ENCODE measurements at places on chromosomes 7 and 10. TPM values are rescaled to one million over a fixed set of nuclear protein-coding genes. Genes with fewer than 3 reads are reported as not detected.

The ADGRA1 gene
- polyA plus RNA-seq, result 0.02 TPM

The STEAP4 gene
- polyA plus RNA-seq, result 10.6 TPM

The FAM180A gene
- 3.7 TPM for polyA plus RNA-seq

The STOX1 gene
- 0.25 TPM for polyA plus RNA-seq

The SUN3 gene
- polyA plus RNA-seq, result not detected

The TMEM176A gene
- polyA plus RNA-seq, result 51.6 TPM

The TET1 gene
- 0.32 TPM for polyA plus RNA-seq

The FOXP2 gene
- 0.66 TPM for polyA plus RNA-seq

The LIPJ gene
- polyA plus RNA-seq, result 0.02 TPM

- no peak for DNase-seq
These were observed 25.4 kb upstream of the INPP5F start for GRCh38 chr10:119700321-119700954.

GRCh38 chr10:96416643-96417042 lies 57.8 kb upstream of the OPALIN start:
- no peak for DNase-seq

- DNase-seq, result no peak
These were observed 18.2 kb upstream of the PPP1R3A start for GRCh38 chr7:113936982-113937381.

- peak; percentile 48 for DNase-seq
These were observed 6.8 kb upstream of the LAT2 start for GRCh38 chr7:74202841-74203556.

DNA sequence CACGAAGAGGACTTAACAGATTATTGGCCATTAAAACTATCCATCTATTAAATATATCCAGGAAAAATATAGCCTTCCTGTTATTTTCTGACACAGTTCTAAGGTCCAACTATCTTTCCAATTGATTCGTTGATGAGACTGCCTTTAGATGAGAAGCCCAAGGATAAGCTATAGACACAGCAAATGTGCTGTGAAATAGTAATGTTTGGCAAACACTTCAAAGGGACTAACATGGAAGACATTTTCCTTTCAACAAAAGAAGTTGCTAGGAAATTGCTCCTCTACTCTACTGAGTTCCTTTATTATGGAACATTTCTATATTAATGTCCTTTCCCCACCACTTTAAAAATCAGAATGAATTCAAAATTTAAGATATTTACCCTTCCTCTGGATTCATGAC lies 38.5 kb downstream of the CCDC186 start:
- DNase-seq, result no peak

- DNase-seq, result no peak
These were observed 59.2 kb downstream of the MAPK8 start for GRCh38 chr10:48365668-48366067.

- DNase-seq, result no peak
These were observed 77.9 kb downstream of the KIAA1549 start for GRCh38 chr7:138903186-138903820.

- DNase-seq, result no peak
These were observed 56.3 kb upstream of the DNAH11 start for GRCh38 chr7:21486511-21486910.

- no peak for DNase-seq
These were observed 78.0 kb downstream of the MKI67 start for GRCh38 chr10:128047991-128048818.

GRCh38 chr7:91043186-91043585 lies 221.0 kb upstream of the FZD1 start:
- no peak for DNase-seq

DNA sequence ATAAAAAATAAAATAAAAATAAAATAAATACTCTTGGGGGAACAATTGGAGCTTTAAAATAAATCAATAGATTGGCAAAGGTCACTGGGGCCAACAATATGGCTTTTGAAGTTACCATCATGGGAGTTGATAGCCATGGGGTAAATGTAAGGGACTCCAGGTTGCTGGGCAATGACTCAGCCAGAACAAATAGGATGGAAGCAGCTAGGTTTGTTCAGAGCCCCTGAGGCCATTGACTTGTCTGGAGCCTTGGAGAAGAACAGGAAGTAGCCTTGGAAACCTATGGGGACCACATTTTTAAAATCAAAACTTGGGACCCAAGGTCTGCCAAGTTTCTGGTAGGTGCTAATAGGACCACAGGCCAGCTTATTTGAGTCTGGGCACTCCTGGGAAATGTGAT lies 20.2 kb upstream of the FRA10AC1 start:
- DNase-seq, result no peak

- DNase-seq, result no peak
These were observed 38.7 kb upstream of the TRIL start for GRCh38 chr7:28996836-28997235.

GRCh38 chr7:33698692-33699128 lies 206.6 kb upstream of the BMPER start:
- no peak for DNase-seq

DNA sequence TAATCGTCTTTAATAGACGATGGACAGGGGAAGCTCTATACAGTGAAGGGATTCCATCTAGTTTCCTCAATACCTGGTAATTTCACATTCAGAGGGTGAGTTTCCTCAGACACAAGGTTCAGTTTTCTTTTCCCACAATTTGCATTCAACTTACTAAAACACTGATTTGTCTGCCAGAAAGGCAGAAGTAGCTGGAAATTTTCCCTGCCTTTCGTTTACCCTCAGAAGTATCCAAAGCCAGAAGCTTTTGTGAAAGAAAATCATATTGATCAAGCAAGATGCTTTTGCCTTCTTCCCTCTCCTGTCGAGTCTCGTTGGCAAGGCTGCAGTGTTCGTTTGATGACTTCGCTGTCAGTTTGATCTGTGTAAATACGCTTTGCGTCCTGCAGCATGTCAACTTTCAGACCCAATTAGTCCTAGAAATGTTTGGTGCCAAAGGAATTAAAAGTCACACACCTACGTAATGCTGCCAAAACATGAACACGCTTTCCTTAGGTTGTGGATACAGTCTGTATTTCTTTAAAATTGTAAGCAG lies 631.9 kb upstream of the FOXK1 start:
- DNase-seq, result no peak

- DNase-seq, result peak; percentile 95
These were observed 2.2 kb downstream of the GNB2 start for GRCh38 chr7:100675581-100676350.

DNA sequence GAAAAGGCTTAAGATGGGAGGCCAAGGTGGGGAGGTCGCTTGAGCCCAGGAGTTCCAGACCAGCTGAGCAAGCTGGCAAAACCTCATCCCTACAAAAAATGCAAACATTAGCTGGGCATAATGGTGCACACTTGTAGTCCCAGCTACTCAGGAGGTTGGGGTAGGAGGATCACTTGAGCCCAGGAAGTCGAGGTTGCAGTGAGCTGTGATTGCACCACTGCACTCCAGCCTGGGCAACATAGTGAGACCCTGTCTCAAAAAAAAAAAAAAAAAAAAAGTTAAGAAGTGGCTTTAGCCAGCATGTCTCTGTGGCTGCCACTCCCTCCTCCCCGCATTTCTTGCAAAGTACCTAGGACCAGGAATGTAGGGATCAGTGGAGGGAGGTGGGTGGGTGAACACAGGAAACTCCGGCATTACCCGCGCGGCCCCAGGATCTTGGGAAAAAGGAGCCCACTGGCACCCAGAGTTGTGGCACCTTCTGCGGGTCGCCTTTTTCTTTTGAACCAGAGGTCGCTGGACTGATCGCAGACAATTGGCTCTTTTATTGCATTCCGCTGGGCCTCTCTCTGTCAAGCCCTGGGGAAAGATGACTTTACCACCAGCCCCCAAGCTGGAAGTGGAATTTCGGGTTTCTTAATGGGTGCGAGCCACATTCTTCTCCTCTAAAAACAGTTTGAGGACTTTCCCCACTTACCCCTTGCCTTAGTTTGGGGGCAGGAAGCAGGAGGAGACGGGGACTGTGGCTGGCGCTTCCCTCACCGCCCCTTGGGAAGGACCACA lies 3.5 kb downstream of the VGF start:
- no peak for DNase-seq

DNA sequence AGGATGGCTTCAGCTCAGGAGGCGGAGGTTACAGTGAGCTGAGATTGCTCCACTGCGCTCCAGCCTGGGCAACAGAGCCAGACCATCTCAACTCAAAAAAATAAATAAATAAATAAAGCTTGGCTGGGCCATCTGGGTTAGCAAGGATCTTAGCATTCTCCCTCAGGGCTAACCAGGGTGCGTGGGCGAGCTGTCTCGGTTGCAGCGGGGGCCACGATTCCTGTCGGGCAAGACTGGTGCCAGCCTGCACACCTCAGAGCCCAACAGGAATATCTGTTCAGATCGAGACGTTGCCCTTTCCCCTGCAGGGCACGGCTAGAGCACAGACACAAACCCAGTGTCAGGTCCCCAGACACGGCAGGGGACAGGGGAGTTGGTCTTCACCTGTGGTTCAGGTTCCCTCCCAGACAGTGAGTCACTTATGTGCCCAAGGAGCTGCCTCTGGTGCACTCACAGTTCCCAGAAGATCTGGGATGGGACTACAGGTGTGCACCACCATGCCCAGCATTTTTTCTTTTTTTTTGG lies 75.5 kb upstream of the GTF2I start:
- no peak for DNase-seq

GRCh38 chr7:41816111-41816510 lies 113.2 kb upstream of the INHBA start:
- no peak for DNase-seq

DNA sequence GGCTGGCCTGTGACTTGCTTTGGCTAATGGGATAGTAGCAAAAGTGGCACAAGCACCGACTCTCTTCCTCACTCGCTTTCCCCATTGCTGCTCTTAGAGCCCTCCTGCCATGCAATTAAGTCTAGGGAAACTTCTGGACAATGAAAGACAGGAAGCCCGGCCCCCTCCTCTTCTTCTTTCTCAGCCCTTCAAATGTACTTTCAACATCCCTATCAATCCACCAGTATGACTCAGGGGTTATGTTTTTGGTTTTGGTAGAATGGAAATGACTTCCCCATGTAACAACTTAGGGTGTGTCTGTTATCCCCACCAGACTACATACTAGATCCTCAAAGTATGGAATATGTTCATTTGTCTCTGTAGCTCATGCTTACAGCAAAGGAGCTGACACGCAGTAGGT lies 139.0 kb upstream of the GDF10 start:
- DNase-seq, result no peak

DNA sequence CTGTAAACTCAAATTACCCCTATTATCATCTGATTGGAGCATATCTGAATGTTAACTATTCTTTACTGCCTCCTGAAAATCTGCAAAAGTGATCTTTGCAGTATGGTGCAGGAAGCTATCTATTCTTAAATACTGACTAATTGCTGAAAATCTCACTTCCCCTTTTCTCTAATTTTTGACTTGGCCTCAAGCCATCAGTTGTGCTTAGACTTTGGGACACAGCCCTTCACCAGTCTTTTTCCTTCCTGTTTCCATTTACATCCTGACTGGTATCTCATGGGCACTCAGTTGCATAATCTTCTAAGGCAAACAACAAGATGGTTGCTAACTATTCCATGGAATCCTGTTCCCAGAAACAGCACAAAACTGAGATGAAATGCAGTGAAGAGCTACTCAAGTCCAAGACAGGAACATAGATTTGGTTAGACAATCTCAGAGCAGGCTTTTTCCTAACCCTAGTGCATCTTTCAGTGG lies 228.5 kb downstream of the SORCS1 start:
- no peak for DNase-seq

DNA sequence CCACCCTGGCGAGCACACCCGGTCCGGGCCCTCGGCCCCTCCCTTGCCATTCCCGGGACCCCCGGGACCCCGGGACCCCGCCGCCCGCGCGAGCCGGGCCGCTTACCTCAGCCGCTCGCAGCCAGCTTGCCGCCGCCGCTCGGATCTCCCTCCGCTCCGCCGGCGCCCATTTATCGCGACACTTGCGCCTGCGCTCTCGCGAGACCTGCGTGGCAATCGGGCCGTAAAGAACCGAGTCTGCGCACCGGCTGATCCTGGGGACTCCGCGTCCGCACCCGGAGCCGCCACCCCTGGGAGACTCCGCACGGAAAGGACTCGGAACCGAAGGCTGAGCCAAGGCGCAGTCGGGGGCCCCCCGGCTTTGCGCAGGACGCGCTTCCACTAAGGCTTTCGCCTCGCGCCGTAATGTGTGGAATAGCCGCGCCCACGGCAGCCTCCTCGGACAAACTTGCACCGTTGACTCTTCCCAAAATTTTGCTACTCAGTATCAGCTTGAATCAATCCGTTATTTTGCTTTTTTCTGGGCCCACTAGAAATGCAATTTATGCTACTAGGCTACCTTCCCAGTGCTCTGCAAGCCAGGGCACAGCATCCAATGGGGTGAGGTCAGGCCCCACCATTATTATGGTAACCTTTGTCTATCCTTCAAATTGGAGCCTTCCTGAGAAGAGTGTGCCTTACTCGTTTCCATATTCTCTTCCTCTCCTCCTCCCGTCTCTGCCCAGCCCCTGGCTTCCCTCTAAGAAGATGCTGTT lies at the start of gene MAD1L1:
TSS of gene MAD1L1 (minus strand) at position 180 of the 755 bp plus-strand sequence. CDS start 2,812 bp downstream, outside the sequence.
- peak; percentile 97 for DNase-seq

DNA sequence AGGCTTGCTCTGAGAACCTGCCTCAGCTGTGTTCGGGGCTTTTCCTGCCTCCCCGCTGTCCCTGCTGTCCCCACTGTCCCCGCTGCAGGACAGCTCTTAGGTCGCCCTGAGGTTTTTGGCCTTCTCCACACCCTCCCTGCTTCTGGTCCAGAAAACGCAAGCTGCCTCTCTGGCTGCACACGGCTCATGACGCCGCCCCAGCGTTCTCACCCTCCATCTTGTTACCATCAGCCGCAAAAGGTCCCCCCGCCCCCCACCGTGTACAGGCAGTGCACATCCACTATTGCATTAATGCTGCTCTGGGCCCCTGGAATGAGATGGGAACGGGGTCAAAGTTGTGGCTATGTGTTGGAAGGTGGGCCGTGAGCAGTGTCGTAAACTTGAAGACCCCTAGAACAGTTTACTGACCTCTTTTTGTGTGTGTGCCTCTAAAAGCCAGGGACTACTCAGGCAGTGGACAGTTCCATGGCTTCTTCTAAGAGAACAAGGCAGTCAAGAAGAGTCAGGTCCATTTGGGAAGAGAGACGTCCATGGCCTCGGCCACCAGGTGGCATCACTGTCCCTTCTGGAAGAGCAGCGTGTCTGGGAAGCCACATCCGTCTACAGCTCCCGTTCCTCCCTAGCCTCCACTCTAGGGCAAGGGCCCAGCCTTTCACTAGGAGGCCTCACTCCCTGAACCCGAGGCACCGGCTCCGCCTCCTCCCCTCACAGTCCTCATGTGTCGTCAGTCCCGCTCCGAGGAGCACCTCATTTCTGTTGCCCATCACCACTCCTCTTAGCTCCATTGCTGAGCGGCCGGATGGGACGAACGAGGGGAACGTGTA lies 38.5 kb upstream of the MKRN1 start:
- DNase-seq, result peak; percentile 93
